ENCODE measurements at places on chromosomes 5 and 9.

- DNase-seq, result no peak
- no peaks in the 10 kb centered on the region for H3K27me3 ChIP-seq
- no peaks in the 10 kb centered on the region for H3K4me1 ChIP-seq
- no peak overlapping the region for H3K4me3 ChIP-seq
Measured at GRCh38 chr5:97089149-97089801, 53.1 kb downstream of the LIX1 start.

DNA sequence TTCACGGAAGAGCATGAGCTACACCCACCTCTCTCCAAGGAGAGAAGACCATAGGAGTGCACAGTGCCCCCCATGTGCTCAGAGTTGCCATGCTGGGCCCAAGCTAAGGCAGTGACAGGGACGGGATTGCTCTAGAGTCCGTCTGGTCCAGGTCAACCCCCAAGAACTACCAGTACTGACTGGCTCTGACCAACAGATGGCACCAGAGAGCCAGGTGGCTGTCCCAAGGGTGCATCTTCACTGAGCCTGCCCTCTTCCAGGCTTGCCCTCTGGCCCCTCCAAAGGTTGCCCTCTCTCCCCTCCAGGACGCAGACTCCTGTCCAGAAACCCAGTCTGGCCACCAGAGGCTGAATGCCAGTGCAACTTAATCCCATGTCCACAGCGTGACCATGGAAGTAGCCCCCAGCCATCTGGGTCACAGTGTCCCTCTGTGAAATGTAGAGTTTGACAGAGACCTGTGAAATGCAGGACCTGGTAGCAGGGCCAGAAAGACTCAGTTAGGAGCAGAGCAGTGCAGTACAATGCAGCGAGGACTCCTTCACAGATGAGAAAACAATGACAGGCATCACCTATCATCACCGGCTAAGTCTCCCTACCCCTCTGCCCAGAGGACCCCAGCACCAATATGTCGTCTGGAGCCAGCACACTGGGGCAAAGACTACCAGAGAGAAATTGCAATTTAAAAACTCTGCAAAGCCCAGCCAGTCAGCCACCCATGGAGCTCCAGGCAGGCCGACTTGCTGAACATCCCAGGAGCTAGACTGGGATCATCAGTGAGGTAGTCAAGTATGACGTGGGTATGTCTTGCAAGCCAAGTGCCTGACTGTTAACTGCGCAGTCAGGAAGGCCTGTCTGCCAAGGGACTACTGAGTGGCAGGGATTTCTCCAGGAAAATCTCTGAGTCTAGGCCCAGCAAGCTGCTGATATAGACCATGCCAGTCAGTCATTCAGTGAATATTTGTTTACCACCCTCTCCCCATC, 7.7 kb upstream of the SKP1 start:
- no peaks in the 10 kb centered on the region for H3K4me1 ChIP-seq
- no peak overlapping the region for H3K4me3 ChIP-seq
- no peak overlapping the region for H3K27ac ChIP-seq
- no peaks in the 10 kb centered on the region for H3K36me3 ChIP-seq
- DNase-seq, result peak; percentile 81
- no peaks in the 10 kb centered on the region for H3K27me3 ChIP-seq

DNA sequence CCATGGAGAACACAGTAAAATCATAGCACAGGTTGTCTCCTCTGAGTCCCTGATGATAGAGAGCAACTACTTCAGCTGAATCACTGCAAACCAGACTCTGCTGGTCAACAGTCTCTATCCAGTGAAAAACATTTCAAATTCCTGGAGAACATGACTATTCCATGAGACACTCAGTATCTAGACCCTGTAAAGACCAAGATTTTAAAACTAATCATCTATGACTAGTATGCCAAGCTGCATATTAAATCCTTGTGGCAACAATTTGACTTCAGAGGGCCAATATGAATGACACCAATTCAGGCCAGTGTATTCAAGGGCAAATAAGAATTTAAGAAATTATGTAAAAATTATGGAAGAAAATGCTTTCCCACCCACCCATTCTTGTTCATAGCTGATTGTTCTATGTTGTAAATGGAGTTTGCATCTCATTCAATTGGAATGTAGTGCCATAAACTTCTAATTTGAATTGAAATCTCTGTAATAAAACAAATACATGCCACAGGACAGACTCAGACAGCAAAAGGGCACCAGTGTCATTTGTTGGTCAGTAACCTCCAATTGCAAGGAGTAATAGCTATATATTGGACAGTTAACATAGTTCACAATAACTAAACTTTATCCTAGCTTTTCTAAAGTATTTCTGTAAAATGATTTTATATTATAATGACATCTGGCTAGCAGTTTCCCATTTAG, 80.1 kb upstream of the LPAR1 start:
- H3K27ac ChIP-seq, result no peak overlapping the region
- no peak for DNase-seq
- H3K27me3 ChIP-seq, result peaks cover 1% of the 10 kb centered on the region
- no peak overlapping the region for H3K4me3 ChIP-seq

GRCh38 chr9:6096821-6097220, 81.4 kb upstream of the RANBP6 start:
- H3K27ac ChIP-seq, result no peak overlapping the region
- no peak overlapping the region for H3K4me3 ChIP-seq
- peak; percentile 12 for DNase-seq
- peaks cover 7% of the 10 kb centered on the region for H3K27me3 ChIP-seq

DNA sequence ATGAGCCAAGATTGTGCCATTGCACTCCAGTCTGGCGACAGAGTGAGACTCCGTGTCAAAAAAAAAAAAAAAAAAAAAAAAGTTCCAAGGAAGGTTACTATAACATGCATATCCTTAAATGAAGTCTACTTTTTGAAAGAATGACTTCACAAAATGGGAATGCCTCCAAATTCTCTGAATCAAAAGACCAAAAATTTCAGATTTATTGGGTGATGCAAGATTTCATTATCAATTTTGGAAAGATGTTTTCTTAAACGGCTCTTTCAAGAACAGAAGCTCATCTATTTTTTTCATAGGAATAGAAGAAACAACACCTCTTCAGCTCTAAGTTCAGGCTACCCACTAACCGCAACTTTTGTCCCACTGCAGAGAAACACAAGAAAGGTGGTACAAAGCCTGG, 69.9 kb downstream of the AUH start:
- peaks cover 38% of the 10 kb centered on the region for H3K36me3 ChIP-seq
- no peaks in the 10 kb centered on the region for H3K4me1 ChIP-seq
- no peak overlapping the region for H3K4me3 ChIP-seq
- DNase-seq, result no peak
- no peaks in the 10 kb centered on the region for H3K27me3 ChIP-seq

DNA sequence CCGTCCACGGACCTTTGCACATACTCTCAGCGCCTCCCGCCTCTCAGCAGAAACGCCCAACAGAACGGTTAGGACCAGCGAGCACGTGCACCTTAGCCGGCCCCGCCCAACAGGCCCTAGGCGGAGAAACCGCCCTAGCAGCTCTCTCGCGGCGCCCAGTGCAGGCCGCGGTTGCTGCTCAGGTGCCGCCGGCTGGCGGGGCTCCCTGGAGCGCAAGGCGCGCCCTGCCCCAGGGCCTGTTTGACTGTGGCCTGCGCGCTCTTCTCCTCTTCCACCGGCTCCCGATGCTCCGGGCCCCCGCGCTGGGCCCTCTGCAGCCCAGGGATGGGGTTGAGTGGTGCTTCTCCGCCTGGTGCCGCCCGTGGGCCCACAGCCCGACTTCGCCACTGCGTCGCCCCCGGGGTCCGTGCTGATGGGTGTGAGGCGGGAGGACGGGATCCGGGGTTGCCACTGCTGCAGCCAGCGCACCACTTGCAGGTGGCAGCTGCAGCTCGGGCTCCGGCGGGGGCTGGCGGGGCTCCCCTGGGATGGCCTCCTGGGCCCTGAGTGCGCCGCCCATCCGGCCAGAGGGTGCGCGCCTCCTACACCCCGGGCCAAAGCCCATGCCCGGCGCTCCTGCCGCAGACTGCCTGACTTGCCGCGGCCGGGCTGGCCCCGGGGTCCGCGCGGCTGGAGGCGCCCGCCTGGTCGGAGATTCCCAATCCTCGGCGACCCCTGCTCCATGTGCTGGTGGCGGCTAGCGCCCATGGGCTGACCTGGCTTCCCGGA, 1889.4 kb upstream of the CDH9 start:
- H3K27ac ChIP-seq, result no peak overlapping the region
- no peaks in the 10 kb centered on the region for H3K27me3 ChIP-seq
- H3K4me1 ChIP-seq, result no peaks in the 10 kb centered on the region
- peaks cover 1% of the 10 kb centered on the region for H3K36me3 ChIP-seq

DNA sequence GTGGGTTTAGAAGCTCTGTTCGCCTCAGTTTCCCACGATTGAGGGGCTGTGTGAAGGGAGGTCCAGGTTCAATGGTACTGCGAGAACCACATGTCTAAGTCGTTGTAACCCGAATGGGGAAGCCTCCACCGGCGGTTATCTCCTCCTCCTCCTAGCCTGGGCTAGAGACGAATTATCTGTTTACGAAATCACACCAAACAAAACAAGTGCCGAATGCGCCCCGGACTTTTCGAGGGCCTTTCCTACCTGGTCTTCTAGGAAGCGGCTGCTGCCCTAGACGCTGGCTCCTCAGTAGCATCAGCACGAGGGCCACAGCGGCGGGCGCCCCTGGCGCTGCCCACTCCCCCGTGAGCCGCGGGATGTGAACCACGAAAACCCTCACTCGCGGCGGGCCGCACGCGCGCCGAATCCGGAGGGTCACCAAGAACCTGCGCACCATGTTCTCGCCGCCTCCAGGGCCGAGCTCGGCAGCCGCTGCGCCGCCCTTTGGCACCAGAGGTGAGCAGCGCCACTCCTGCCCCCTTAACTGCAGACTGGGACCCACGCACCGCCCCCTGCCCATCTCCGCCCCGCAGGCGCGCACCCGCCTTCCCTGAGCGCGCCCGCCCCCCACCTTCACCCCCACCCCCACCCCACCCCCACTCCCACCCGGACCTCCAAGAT, at the start of gene CDKN2A:
TSS of gene CDKN2A (minus strand) at position 500 of the 663 bp plus-strand sequence.
- peaks cover 5% of the 10 kb centered on the region for H3K36me3 ChIP-seq
- peaks cover 13% of the 10 kb centered on the region for H3K4me1 ChIP-seq
- peak within 1 kb of the TSS; percentile 96 for H3K4me3 ChIP-seq
- peak; percentile 59 for DNase-seq

- peaks cover 51% of the 10 kb centered on the region for H3K36me3 ChIP-seq
- no peak overlapping the region for H3K4me3 ChIP-seq
- no peak for DNase-seq
- no peaks in the 10 kb centered on the region for H3K27me3 ChIP-seq
- no peak overlapping the region for H3K27ac ChIP-seq
Measured at GRCh38 chr5:7886849-7887475, 18.0 kb downstream of the MTRR start.

- no peak for DNase-seq
- peaks cover 23% of the 10 kb centered on the region for H3K27me3 ChIP-seq
- no peak overlapping the region for H3K27ac ChIP-seq
- peaks cover 8% of the 10 kb centered on the region for H3K4me1 ChIP-seq
Measured at GRCh38 chr5:76819851-76820525, 1.2 kb downstream of the F2RL1 start.

DNA sequence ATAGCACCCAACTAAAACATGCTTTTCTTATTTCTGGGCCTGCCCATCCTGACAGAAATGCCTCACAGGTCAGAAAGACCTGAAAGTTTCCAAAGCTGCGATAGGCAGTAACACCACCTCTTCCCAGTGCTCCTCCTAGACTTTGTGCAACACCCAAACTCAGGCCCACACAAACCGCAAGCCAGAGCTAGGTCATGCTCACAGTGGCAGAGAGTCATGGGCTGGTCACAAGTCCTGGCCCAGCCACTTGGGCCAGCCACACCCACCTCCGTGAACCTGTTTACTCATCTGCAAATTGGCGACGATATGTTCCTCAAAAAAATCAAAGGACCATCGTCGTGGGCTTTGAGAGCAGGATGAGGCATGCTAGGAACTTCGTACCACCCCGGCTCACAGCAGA, 44.0 kb upstream of the SLC25A51 start:
- no peak overlapping the region for H3K4me3 ChIP-seq
- peaks cover 8% of the 10 kb centered on the region for H3K4me1 ChIP-seq
- peaks cover 3% of the 10 kb centered on the region for H3K36me3 ChIP-seq
- H3K27ac ChIP-seq, result no peak overlapping the region
- no peaks in the 10 kb centered on the region for H3K27me3 ChIP-seq
- no peak for DNase-seq

DNA sequence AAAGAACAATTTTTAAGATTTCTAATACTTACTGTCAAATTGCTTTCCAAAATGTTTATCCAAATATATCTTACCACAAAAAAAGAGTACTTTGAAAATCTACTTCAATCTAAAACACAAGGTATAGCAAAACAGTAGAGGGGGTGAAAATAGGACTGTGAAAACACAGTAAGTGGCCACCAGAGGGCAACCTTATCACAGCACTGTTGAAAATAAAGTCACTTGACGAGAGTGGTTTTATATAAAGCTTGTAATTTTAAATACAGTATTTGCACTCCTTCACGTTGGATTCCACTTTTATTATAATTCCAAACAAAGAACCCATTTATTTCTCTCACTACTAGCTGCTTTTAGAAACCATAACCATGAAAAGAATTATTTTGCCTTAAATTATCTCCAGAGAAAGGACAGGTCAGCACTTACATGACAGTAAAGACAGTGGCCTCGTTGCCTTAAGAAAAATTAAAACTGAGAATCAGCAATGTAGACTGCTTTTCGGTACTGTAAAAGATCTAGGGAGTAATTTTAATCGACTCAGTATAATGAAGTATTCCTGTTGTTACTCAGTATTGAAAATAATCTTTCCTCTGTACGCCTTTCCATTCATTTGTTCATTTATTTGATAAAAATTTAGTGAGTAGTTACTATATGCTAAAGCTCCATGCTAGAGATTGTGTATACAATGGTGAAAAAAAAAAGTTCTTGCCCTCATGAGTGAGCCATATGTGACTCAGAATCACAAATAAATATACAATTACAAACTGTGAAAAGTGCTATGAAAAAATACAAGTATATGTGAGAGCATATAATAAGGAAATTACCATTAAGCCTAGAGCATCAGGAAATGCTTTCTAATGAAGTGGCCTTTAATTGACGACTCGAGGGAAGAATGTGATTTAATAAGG, 40.0 kb upstream of the CDK5RAP2 start:
- no peaks in the 10 kb centered on the region for H3K27me3 ChIP-seq
- DNase-seq, result peak; percentile 79
- H3K4me3 ChIP-seq, result no peak overlapping the region
- peaks cover 7% of the 10 kb centered on the region for H3K4me1 ChIP-seq
- H3K27ac ChIP-seq, result no peak overlapping the region

DNA sequence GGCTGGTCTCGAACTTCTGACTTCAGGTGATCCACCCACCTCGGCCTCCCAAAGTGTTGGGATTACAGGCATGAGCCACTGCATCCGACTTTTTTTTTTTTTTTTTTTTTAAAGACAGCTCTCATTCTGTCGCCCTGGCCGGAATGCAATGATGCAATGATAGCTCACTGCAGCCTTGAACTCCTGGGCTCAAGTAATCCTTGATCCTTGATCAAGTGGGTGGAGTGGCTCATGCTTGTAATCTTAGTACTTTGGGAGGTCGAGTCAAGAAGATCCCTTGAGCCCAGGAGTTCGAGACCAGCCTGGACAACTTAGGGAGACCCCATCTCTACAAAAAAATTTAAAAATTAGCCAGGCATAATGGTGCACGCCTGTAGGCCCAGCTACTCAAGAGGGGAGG, 8.1 kb downstream of the SEC24A start:
- H3K36me3 ChIP-seq, result peaks cover 15% of the 10 kb centered on the region
- peaks cover 25% of the 10 kb centered on the region for H3K4me1 ChIP-seq
- no peaks in the 10 kb centered on the region for H3K27me3 ChIP-seq
- no peak overlapping the region for H3K27ac ChIP-seq
- H3K4me3 ChIP-seq, result no peak overlapping the region

Data from activated CD8-positive, alpha-beta T cell treated with anti-CD3 and anti-CD28 coated beads for 36 hours (primary cell).